Bone marrow (tissue), 2 donors: ENCODE measurements at places on chromosomes 16 and 17.
A peak's percentile ranks its signal among the peaks of the same experiment; 100 is the strongest.

GRCh38 chr16:57935904-57936303 lies 35.0 kb downstream of the CNGB1 start:
- DNase-seq, result no peak

DNA sequence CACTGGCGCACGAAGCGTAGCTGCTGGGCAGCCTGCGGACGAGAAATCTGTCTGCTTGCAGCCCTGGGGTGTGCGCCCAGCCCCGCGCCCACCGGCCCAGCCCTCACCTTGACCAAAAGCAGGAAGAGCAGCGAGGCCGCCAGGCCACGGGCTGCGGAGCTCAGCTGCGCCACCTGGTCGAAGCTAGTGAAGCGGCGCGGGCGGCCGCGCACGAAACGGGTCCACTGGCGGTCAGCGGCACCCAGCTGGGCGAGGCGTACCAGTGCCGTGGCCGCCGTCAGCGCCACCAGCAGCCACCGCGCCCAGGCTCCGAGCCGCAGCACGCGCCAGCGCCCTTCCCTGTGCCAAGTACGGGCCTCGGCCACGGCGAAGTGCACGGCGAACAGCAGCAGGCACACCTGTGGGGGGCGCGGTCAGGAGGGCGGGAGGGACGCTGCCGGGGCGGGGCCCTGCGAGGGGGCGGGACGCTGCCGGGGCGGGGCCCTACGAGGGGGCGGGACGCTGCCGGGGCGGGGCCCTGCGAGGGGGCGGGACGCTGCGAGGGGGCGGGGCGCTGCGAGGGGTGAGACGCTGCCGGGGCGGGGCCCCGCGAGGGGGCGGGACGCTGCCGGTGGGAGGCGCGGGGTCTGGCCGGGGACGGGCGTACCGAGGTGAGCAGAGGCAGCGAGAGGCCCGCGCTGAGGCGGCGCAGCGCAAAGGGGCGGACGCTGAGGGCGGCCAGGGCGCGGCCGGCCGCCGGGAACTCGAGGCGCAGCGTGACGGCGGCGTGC lies 43.2 kb downstream of the TSC2 start:
- no peak for DNase-seq

GRCh38 chr17:59734226-59734625 lies 26.8 kb downstream of the VMP1 start:
- no peak for DNase-seq

GRCh38 chr16:88064011-88064888 lies 113.0 kb downstream of the BANP start:
- DNase-seq, result no peak

- DNase-seq, result no peak
These were observed 18.7 kb upstream of the TBX2 start for GRCh38 chr17:61380836-61381525.

- DNase-seq, result no peak
These were observed 503.4 kb downstream of the MAF start for GRCh38 chr16:79097166-79097565.

DNA sequence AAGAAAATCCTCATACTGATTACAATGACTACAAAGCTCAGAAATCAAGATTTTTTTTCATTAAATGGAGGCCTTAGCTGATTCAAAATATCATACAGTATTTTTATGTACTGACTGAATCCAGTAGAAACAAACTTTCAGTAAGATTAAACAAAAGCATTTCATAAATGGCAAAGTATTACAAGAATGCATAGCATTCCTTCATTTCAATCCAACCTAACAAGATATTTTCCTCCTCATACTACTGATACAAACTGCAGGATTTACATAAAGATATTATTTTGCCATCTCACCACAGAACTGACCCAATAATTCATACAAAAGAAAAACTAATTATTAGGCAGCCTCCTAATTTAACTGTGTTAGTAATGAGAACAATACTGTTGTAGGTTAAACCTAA lies 6.2 kb upstream of the KANSL1 start:
- no peak for DNase-seq

DNA sequence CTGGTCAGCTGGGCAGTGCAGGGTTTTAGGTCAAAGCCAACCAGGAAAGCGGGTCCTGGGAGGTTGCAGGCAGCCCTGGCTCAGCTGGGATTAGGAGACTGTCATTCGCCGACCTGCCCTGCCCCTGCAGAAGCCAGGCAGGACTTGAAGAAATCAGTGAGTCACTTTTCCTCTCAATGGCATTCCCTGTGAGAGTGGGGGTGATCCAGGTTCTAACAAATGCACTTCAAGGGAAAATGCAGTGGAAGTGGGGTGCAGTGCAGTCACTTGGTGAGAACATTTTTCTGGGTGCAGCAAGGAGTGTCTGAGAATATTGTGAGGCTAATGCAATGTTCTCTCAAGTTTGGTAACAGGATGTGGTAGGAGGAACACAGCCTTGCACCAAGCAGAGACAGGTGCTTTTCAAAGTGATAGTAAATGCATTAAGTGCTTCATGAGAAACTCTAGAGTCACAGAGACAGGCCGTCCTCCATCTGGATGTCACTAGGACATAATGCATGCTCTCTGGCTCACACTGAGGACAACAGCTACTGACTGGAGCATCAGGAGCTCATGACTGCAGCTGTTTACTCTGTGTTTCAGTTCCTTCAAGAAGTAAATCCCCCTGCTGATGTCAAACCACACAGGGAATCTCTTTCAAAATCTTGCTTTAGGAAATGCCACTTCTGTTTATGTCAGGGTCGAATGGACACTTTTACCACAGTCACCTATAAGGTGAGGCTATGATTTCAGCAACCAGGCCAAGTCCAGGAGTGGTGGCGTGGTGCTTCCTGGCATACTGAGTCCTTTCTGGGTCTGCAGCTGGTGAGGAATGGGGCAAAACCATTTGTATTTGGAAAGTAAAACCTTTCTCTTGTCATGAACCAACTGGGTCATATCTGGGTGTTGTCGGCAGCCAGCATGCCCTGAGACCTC lies 16.7 kb downstream of the CDK5R1 start:
- DNase-seq, result no peak

DNA sequence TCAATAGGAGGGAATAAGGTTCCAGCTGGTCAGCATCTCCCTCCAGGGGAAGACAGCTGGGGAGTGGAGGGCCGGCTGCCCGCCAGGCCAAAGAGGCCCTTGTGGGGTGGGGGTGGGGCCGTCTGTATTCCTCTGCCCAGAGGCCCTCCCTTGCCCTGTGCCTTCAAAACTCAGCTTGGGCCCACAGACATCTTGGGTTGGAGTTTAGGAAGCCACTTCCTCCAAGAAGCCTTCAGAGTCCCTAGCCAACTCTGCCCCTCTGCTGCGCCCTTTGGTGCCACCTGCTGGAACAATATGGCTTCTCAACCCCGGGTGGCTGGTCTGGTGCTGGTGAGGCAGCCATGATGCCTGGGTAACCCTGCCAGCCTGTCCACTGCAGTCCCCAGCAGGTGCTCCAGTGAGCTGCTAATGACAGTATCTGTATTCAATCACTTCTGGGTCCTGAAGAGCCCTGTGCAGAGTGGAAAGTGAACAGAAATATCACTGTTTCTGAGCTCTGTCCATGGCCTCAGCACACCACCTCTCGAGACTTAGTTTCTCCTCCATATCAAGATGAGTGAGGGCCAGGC lies 16.7 kb downstream of the HSD11B2 start:
- DNase-seq, result peak; percentile 22

- DNase-seq, result no peak
These were observed 19.7 kb downstream of the APPBP2 start for GRCh38 chr17:60506312-60506711.

- no peak for DNase-seq
These were observed 1.5 kb downstream of the ATPAF2 start for GRCh38 chr17:18037486-18037885.

DNA sequence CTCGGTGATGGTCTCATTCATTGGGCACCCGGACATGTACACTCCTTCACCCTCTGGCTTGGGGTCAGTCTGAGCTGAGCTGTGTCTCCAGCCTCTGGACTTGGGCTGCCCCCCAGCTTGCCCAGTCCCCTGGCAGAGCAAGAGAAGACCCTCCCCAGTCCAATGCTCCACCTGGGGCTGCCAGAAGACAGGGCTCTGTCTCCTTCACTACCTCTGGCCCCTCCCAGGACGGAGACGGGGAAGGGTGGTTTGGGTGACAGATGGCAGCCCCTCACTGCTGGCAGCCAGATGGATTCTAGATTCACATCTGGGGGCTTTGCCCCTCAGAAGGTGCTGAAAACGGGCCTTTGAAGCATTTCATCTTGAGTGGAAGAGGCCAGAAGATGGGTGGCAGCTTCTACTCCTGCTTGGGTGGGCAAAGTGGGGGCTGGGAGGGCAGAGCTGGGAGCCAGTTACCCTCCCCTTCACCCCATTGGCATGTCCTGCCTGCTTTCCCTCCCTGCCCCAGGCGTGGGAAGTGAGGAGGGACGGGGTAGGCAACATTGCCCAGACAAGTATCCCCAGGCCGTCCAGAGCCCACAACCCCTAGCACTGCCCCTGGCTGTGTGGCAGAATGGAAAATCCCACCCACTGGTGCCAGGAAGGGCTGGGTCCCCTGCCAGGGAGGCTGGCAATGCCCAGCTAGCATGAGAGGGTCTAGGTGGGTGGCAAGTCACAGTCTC lies 13.9 kb downstream of the NGFR start:
- no peak for DNase-seq

GRCh38 chr17:39996162-39996561 lies 15.6 kb downstream of the PSMD3 start:
- DNase-seq, result no peak

DNA sequence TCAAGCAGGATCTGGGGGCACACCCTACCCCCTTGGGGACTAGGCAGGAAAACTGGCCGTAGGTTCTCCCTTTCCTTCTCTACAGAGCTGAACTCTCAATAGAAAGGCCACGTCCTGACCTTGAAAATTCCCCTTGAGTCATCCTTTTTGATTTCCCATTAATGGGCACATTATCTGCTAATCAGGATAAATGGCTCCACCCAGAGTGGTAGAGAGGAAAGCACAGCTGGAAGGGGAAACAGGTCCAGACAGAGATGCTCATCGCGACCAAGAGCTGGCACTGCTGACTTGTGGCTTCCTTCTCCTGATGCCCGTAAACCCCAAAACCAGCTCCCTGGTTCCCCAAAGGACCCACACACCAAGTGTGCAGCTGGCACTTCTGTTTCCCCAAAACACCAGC lies 206.5 kb upstream of the CDH5 start:
- no peak for DNase-seq

GRCh38 chr16:63737633-63738032 lies 1384.2 kb downstream of the CDH11 start:
- no peak for DNase-seq

DNA sequence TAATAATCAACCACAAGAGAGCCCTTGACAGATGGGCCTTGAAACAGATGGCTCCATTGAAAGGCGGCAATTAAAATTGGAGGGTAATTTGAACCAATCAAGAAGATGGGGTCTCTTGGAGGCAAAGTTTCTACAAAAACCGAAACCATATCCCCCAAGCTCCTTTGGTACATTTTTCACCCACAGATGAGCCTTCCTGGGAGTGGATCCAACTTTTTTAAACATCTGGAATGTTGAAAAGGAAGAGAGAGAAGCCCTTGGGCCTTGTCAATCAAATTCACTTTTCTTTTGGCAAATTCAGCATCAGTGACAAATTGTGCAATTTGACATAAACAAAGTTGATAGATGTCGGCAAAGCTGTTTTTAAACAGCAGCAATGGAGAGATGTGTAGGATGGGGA lies 13.2 kb upstream of the NUP93 start:
- no peak for DNase-seq

- no peak for DNase-seq
These were observed 82.6 kb downstream of the CDK5R1 start for GRCh38 chr17:32569171-32570080.

DNA sequence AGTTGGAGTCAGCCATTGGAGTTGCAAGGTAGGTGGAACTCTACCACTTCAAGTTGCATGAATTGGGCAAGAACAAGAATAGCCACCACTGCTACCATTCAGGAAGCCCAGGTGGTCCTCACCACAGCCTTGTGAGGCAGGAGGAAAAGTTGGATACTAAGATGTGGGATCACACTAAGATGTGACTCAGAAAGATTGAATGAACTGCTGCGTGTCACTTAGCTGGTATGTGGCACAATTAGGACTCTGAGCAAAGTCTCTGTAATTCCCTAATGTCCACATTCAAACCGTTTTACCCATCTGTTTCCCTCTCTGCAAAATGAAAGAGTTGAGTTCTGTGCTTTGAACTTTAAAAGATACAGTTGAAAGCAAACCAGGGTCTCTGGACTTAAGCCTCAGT lies 44.7 kb upstream of the HS3ST3A1 start:
- DNase-seq, result no peak

- DNase-seq, result no peak
These were observed 30.8 kb downstream of the C16orf54 start for GRCh38 chr16:29714972-29715371.

GRCh38 chr17:43609613-43610385 lies 51.9 kb downstream of the MEOX1 start:
- no peak for DNase-seq

DNA sequence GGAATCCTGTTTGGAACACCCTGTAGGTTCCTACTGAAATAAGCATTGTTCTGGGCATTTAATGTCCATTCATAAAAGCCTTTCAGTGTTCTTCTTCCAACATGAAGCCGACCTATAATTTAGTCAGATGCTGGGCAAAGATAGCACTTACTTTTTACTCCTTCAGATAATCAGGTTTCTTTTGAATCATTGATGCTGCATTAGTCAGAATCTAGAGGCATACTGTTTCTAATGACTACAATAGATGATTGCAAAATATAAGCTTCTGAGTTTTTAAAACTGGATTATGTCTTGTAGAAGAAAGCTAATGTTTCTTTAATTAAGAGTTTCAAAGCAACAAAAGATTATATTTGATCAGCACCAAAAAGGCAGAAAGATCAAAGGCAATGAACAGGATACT lies 16.0 kb downstream of the MMD start:
- no peak for DNase-seq

DNA sequence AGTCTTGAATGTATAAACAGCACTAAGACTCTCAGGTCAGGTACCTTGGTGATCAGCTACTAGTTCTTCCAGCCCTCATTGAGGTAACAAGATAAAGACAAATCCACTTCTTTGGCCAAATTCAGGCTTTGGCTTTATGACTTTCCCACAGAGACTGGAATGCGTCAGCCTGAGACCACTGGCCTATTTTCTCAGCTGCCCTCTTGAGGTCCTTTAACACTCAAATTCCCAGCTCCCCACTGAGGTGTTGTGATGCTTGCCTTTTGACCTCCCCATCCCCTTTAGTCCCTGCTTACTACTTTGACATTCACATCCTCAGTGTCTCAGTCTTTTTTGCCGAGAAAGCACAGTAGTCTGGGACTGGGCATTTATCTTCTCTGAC lies 10.6 kb downstream of the TNFAIP1 start:
- no peak for DNase-seq
